T-cell (primary cell): ENCODE measurements at places on chromosomes 11 and 22.
A peak's percentile ranks its signal among the peaks of the same experiment; 100 is the strongest.

GRCh38 chr11:75166791-75167190 lies 15.9 kb downstream of the SLCO2B1 start:
- DNase-seq: no peak

DNA sequence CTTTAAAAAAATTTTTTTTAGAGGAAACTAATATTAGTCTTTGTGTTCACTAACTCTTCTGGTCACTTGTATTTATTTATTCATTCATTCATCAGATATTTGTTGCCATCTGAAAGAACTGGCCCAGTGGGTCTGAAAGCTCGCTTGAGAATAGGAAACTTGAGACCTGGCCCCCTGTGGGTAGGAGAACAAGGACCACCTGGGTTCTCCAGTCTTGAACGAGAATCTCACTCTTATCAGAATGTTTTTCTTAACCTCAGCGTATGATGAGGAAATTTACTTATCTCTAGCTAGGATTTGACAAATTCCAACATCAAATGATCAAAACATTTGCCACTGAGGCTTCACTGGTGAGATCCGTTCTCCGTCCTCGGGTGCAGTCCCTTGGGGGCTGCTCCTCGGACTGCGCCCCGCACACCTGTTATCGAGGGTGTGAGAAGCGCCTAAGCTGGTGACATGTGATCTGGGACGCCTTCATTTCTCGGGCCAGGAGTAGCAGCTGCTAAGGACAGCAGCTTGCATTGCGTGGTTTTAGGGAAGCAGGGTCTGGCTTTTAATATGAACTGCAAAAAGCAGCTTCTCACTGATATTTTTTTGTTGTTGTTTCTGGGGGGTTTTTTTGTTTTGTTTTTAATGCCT lies 6.3 kb downstream of the C22orf31 start:
- no peak for DNase-seq

GRCh38 chr11:11701070-11701469 lies 79.3 kb upstream of the GALNT18 start:
- DNase-seq: no peak

- DNase-seq: peak; percentile 31
Observed at GRCh38 chr11:10858439-10859325, 829 bp upstream of the ZBED5 start.

- no peak for DNase-seq
Observed at GRCh38 chr11:23727387-23727786, 769.5 kb upstream of the LUZP2 start.

- no peak for DNase-seq
Observed at GRCh38 chr11:71532036-71532610, 5.1 kb downstream of the KRTAP5-7 start.

DNA sequence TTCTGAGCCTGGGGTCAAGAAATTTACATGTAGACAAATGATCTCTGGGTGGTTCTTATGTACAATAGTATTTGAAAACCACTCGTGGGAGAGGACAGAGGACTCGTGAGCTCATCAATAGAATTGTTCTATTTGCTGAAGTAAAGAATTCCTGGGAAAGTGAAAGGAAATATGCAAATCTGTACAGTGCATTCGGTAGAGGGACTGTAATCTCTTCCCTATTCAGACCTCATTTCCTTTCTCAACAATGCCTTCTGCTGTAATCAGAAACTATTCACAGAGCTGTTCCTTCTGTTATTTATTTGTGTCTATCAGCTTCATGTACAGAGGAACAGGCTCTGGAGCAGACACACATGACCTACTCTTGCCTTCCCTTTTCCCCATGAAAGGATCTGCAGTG lies 709.4 kb upstream of the KIRREL3 start:
- no peak for DNase-seq

DNA sequence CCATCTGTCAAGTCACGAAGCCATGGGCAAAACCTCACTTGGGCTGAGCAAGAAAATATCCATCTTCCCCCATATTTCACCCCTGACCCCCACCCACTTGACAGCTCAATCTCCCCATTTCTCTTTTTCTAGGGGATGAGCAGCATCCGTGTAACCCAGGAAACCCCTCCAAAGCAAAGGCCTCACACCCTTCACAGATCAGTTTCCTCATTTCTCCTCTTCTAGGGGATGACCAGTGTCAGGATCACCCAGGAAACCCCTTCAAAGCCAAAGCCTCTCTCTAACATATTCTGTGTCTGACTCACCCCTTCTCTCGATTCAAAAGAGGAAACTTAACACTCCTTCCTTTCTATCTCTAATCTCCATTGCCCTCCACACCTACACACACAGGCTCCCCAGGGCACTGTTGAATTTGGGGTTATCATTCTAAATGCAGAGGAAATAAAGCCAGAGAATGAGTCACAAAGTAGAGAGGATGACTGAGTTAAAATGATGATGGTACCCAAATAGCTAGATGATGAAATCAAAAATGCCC lies 439.7 kb downstream of the BUD13 start:
- no peak for DNase-seq
